T-cell (primary cell): ENCODE measurements at places on chromosomes 7 and 10.

DNA sequence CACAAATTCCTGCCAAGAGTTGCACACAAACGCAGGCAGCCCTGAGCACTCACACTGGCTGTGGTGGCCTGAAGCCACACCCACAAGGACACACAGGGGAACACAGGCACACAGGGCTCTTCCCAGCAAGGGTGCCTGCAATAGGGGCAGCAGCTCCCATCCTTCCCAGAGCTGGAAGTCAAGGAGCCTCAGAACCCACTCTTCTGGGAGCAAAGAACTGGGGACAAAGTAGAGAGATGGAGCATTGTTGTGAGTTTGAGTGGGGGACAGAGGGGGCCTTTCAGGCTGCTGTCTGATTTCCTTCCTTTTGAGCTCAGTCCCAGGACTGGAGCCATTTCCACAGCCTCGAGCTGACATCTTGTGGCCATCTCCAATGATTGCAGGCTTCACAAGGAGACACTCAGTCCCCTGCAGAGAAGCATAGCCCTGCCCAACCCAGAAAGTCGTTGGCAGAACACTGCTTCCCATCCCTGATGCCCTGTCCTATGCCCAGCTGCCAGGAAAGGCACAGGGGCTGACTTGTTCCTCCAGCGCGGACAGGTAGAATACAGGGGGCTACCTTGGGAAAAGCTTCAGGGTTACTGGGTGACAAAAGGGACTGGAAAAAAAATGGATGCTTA is 34.4 kb upstream of the SLF2 start:
- DNase-seq = no peak

GRCh38 chr10:51724038-51724437 is 24.6 kb upstream of the CSTF2T start:
- no peak for DNase-seq

DNA sequence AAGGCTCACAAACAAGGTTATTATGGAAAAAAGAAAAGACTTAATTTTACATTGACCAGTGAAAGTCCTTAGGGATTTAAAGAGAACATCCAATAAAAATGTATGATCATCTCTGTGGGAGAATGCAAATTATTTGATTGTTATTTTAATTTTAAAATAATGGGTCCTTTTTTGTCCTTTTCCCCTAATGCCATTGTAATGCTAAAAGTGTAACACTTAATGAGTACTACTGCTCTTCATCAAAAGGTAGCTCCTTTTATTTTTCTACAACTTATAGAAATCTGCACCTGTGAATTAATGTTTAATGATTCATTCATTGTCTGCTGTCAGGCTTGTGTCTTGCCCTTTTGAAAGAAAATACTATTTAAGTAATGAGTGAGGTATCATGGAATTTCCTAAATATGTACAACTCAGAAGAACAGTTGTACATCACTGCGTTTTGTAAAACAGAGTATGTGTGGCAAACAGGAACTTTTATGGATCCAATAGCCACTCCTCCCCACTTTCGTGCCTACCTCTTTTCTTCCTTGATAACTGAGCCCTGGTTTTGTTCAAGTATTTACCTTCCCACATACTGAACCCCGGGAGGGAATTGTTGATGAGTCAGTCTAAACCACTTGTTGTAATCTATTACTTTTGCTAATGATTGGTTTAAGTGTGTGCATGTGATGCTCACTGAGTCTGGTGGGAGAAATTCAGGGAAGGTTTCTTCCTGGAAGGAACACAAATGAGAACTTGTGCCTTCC is 19.9 kb upstream of the TRUB1 start:
- DNase-seq = no peak

GRCh38 chr10:71684356-71685173 is 35.0 kb downstream of the C10orf105 start:
- DNase-seq = no peak

DNA sequence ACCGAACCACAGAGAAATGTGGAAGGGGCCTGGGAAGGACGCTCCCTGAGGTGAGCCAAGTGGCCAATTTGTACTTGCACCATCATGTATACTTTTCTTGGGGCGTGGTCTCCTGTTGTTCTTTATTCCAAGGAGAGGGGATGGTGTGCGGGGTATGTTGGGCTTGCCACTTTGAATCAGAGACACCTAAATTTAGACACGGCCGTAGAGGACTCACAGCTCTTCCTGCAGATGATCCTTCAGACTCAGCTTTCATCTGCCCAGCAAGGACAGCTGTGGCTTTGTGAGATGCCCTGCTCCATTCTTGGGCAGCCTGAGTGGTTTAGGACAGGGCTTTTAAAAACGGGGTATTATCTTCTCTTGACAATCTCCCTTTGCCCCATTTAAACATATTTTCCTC is 473.2 kb downstream of the REEP3 start:
- no peak for DNase-seq

GRCh38 chr10:133440633-133441285 is 13.0 kb upstream of the SCART1 start:
- no peak for DNase-seq

DNA sequence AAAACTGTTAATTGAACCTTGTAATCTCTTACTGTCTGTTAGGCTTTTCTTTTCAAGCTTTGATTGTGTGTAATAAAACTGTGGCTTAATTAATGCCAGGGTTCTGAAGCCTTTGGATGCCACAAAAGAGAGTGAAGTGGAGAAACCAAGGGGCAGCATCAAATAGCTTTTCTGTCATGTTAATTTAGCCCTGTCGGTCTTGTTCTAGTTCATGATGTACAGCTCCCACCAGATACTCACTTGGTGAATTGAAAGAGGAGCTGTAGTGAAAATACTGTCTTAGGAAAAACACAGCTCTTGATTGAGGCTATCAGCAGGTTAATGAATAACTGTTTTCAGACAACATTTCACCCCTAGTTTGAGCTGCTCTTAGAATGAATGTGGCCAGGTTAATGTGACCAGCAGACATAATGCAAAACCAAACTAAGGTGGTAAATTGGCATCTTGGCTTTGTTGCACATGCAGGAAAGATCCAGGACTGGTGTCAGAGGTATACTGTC is 94.2 kb downstream of the POLL start:
- no peak for DNase-seq

DNA sequence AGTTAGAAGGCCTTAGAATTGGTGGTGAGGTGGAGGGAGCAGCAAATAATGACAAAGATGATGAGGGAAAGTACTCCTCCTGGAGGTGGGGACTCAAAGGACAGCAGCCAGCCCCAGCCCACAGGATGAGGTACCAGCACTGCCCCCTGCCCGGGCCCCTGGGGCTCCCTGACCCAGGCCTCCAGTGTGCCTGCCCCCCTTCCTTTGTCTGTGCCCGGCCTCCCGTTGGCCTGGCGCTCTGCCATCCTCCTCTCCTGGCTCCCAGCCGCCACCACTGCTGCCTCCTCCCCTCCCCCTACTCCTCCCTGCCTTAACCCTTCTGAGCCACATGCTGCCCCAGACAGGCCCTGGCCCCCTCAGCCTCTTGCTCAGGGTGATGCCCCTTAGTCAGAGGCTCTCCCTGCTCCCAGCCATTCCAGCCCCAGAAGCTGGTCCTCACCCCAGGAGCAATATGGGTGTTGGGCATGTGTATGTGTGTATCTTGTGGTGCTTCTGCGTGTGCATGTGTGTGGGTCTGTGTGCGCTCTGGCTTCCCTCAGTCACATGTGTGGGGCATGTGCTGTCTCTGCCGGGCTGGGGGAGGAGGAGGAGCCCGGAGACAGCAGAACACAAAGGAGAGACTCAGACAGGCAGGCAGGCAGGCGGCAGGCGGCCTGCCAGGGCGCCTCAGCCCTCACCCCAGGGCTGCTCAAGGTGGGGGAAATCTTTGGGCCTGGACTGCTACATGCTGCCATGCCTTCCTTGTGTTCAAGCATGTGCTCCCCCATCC is 2.6 kb downstream of the LDB1 start:
- DNase-seq = peak; percentile 49

DNA sequence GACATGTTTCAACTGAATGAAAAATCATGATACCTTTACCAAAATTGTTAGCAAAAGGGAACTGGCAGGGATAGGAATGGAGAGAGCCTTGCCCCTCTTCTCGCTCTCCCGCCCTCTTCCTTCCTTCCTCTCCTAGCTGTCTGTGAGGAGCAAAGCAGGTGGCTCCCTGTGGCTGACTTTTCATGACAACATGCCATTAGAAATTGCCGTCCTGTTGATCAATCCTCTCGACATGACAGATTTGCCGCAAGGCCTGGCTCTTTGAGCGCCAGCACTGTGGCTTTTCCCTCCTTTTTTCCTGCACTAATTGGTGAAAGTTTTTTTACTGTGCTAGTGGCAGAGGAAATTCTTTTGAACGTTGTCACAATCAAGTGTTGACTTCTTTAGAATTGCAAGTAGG is 171.1 kb downstream of the TCF7L2 start:
- DNase-seq = no peak

DNA sequence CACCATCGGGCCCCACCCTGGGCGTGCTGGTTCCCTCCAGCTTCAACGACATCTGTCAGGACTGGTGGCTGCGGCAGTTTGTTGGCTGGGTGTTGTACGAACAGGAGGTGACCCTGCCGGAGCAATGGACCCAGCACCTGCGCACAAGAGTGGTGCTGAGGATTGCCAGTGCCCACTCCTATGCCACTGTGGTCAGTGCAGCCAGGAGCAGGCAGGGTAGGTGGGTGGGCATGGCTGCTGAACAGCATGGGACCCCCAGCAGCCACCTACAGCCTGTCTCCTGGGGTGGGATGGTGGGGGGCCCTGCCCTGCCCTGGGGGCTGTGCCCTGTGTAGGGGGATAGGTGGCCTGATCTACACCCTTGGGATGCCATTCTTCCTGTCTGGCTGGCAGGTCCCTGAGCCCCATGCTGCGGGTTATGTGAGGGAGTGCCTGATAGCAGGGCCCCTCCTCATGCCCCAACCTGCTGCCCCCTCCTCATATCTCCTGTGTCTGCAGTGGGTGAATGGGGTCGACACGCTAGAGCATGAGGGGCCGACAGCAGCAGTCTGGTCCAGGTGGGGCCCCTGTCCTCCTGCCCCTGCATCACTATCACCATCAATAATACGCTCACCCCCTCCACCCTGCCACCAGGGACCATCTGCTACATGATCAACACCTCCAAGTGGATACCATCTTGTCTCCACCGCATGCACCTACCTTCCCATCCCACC is 56.9 kb downstream of the ZNF727 start:
- no peak for DNase-seq

DNA sequence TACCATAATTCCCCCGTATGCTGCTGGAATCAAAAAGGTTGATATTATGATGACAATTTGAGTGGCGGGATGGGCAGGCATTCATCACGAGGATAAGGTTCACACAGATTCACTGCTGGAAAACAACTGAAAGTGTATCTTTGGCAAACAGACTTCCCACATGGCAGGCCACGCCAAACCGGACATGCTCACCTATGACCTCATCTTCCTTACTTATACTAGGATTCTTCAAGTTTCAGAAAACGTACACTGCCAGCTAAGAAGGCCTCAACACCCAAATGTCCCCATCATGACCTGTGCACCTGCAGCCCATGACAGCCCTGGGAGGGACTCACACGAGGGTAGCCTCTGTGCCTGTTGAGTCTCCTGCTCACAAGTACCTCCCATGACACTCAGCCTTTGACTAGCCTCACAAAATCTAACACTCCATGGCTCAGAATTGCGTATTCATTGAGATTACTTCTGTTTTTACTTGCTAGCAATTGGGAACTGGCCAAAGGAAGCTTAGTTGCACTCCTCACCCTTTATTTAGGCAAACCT is 259.0 kb upstream of the GHITM start:
- no peak for DNase-seq

GRCh38 chr10:125105706-125106255 is 54.6 kb downstream of the CTBP2 start:
- DNase-seq = no peak
